ENCODE measurements at places on chromosomes 2 and 18. TPM values are rescaled to one million over a fixed set of nuclear protein-coding genes. Genes with fewer than 3 reads are reported as not detected.

GRCh38 chr2:27148801-27149439 is at the start of gene TCF23:
TSS of gene TCF23 (plus strand) at chr2:27149004. CDS start at chr2:27149134, 130 bp downstream.
- no peak within 1 kb of the TSS for H3K4me3 ChIP-seq
- H3K27ac ChIP-seq, result no peak within 1 kb of the TSS
- H3K27me3 ChIP-seq, result no peaks in the 10 kb centered on the region
- DNase-seq, result no peak
- no peaks in the 10 kb centered on the region for H3K4me1 ChIP-seq
- no peaks in the 10 kb centered on the region for H3K36me3 ChIP-seq

- no peak for DNase-seq
- H3K4me1 ChIP-seq, result peaks cover 53% of the 10 kb centered on the region
- H3K4me3 ChIP-seq, result no peak overlapping the region
- no peaks in the 10 kb centered on the region for H3K27me3 ChIP-seq
- peak overlapping the region; percentile 81 for H3K27ac ChIP-seq
Observed at GRCh38 chr2:62307469-62308389, 111.8 kb downstream of the B3GNT2 start.

Gene LRATD1
- 5.8 TPM for total RNA-seq

Gene STAT4
- 5.4 TPM for total RNA-seq

DNA sequence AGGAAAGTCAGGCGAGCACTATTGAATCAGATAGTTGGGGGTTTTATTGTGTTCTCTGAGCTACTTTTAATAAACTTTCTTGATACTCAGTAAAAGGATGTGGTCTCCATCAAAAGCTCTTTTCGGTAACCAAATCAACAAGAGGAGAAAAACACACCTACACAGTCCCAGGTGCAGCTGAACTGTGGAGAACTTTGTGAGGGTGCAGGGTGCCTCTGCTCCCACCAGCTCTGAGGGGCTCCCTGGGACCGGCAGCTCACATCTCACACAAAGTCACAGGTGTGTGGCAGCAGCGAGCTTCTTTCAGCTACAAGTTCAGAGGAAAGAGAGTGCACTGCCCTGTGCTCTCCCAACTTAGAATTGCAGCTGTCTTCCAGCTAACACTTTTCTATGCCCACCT is 650.4 kb downstream of the RNF144A start:
- H3K27me3 ChIP-seq, result no peaks in the 10 kb centered on the region
- H3K4me1 ChIP-seq, result no peaks in the 10 kb centered on the region
- no peak overlapping the region for H3K27ac ChIP-seq

- no peaks in the 10 kb centered on the region for H3K27me3 ChIP-seq
- no peak overlapping the region for H3K4me3 ChIP-seq
- H3K27ac ChIP-seq, result no peak overlapping the region
- no peaks in the 10 kb centered on the region for H3K4me1 ChIP-seq
Observed at GRCh38 chr18:61669320-61669719, 223.5 kb downstream of the RNF152 start.

DNA sequence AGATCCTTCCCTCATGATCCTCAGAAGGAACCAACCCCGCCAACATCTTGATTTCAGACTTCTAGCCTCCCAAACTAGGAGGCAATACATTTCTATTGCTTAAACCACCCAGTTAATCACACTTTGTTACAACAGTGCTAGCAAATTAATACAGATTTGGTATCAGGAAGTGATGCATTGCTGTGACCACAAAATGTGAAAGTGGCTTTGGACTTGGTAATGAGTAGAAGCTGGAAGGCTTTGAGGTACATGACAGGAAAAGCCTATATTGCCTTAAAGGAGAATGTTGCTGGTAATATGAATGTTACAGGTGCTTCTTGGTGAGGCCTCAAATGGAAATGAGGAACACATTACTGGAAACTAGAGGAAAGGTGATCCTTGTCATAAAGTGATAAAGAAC is 260.3 kb downstream of the SATB2 start:
- H3K4me3 ChIP-seq, result no peak overlapping the region
- no peaks in the 10 kb centered on the region for H3K4me1 ChIP-seq
- H3K27ac ChIP-seq, result no peak overlapping the region
- no peak for DNase-seq

Gene EIF5B
- total RNA-seq, result 19.9 TPM

- no peaks in the 10 kb centered on the region for H3K36me3 ChIP-seq
- H3K27me3 ChIP-seq, result no peaks in the 10 kb centered on the region
- no peak overlapping the region for H3K4me3 ChIP-seq
Observed at GRCh38 chr18:43635397-43635796, 358.1 kb upstream of the SYT4 start.

Gene STPG4
- total RNA-seq, result 0.52 TPM

DNA sequence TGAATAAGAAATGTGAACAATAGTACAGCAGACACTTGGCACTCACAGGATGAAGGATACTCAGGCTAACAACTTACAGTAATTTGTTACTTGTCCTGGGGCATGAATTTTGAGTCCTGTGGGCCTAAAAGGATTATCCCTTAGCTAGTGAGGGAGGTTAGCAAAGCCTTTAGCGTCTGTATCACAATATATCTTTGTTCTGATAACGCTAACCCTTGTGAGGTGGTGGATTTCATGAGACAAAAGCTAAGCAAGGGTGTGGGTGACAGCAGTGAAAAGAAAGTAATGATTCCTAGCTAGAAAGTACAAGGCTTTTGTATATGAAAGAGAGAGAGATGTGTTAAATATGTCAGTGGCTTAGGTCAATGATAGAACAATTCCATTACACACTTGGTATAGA is 46.8 kb upstream of the TTC21B start:
- H3K27ac ChIP-seq, result no peak overlapping the region
- H3K4me1 ChIP-seq, result no peaks in the 10 kb centered on the region
- H3K36me3 ChIP-seq, result no peaks in the 10 kb centered on the region
- H3K27me3 ChIP-seq, result no peaks in the 10 kb centered on the region
- H3K4me3 ChIP-seq, result no peak overlapping the region

Gene EVX2
- not detected for total RNA-seq

Gene RAB6C
- total RNA-seq, result not detected

- no peaks in the 10 kb centered on the region for H3K36me3 ChIP-seq
- no peaks in the 10 kb centered on the region for H3K27me3 ChIP-seq
- no peak within 1 kb of the TSS for H3K4me3 ChIP-seq
- H3K4me1 ChIP-seq, result no peaks in the 10 kb centered on the region
Observed at GRCh38 chr18:63775166-63775730, at the start of gene SERPINB7. TSS of gene SERPINB7 (plus strand) at chr18:63775418. CDS start at chr18:63782373, 6,955 bp downstream.

GRCh38 chr2:13481201-13481600 is 764.5 kb downstream of the TRIB2 start:
- no peaks in the 10 kb centered on the region for H3K36me3 ChIP-seq
- no peak overlapping the region for H3K4me3 ChIP-seq
- H3K27ac ChIP-seq, result no peak overlapping the region
- DNase-seq, result no peak

GRCh38 chr18:55908901-55909366 is 320.9 kb upstream of the TCF4 start:
- DNase-seq, result no peak
- no peak overlapping the region for H3K27ac ChIP-seq
- H3K4me1 ChIP-seq, result no peaks in the 10 kb centered on the region
- H3K36me3 ChIP-seq, result no peaks in the 10 kb centered on the region

Gene ALK
- 0.40 TPM for total RNA-seq

GRCh38 chr2:3034396-3034795 is 343.2 kb downstream of the EIPR1 start:
- no peak overlapping the region for H3K27ac ChIP-seq
- no peak for DNase-seq
- no peak overlapping the region for H3K4me3 ChIP-seq
- no peaks in the 10 kb centered on the region for H3K4me1 ChIP-seq

DNA sequence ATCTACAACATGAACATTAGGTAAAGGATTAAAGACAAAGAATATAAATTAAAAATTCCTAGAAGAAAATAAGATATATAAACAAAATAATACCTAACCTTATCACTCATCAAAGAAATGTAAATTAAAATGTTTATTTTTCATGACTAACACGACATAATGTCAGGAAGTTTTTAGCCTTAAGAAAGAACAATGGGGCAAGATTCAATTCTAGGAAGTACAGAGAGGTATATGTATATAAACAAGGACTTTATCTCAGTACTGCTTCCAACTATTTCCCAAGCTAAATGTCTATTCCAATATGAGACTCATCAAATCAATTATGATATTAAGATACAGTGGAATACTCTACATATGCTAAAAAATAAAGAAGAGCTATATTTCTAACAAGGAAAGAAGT is 44.1 kb downstream of the TTC21B start:
- DNase-seq, result no peak
- no peaks in the 10 kb centered on the region for H3K36me3 ChIP-seq
- H3K27me3 ChIP-seq, result no peaks in the 10 kb centered on the region
- H3K4me3 ChIP-seq, result no peak overlapping the region
- H3K27ac ChIP-seq, result peak overlapping the region; percentile 42
- H3K4me1 ChIP-seq, result no peaks in the 10 kb centered on the region

DNA sequence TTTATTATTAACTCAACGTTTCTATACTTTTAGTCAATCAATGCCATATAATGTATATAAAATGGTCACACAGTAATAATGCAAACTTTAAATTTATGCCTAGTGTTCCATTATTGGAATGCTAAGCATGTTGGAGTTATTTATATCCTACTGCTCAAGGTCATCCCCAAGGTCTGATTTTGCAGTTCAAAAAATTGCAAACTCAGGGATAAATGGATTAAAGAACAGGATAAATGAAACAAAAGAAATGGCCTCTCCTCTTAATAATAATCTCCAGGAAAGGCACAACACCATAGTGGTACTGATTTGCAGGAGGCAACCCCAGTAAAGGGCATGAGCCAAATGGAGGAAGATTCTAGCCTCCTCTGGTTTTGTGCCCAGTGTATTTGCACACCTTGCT is 436.4 kb downstream of the EPHA4 start:
- H3K36me3 ChIP-seq, result no peaks in the 10 kb centered on the region
- H3K4me1 ChIP-seq, result no peaks in the 10 kb centered on the region
- no peaks in the 10 kb centered on the region for H3K27me3 ChIP-seq
- no peak for DNase-seq

- peak; percentile 52 for DNase-seq
- no peak overlapping the region for H3K4me3 ChIP-seq
- H3K36me3 ChIP-seq, result no peaks in the 10 kb centered on the region
Observed at GRCh38 chr2:21422050-21422449, 298.3 kb downstream of the TDRD15 start.

Gene OBSL1
- 38.2 TPM for total RNA-seq

DNA sequence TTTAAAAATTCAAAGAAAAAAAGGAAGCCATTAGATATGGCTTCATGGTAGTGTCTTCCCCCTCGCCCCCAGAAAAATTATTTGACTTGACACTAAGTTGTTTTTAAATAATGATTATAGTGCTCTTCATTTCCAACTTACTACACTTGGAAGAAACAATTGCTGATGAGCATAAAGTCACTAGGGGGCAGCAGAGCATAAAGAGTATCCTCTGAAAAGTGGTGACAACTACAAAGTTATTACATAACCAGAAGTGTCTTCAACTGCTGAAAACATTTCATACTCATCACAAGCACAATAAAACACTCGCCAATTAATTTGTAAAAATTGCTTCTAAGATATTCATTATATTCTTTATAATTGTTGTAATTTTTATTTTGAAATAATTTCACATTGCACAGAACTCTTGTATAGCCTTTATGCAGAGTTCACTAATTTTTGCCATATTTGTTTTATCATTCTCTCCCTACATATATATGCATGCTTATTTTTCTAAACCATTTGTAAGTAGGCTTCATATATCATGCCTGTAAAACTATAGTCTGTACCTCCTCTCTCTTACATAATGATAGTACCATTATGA is 54.9 kb downstream of the EXOC6B start:
- no peaks in the 10 kb centered on the region for H3K36me3 ChIP-seq
- H3K4me3 ChIP-seq, result no peak overlapping the region
- no peaks in the 10 kb centered on the region for H3K27me3 ChIP-seq
- no peak overlapping the region for H3K27ac ChIP-seq
- H3K4me1 ChIP-seq, result no peaks in the 10 kb centered on the region
- no peak for DNase-seq

Gene SERPINB12
- not detected for total RNA-seq

- H3K36me3 ChIP-seq, result no peaks in the 10 kb centered on the region
- H3K4me3 ChIP-seq, result no peak overlapping the region
- H3K4me1 ChIP-seq, result peaks cover under 1% of the 10 kb centered on the region
- no peak overlapping the region for H3K27ac ChIP-seq
- no peaks in the 10 kb centered on the region for H3K27me3 ChIP-seq
Observed at GRCh38 chr2:204260901-204261300, 284.4 kb upstream of the PARD3B start.

GRCh38 chr2:112783187-112783714 is 1.0 kb downstream of the IL1A start:
- DNase-seq, result no peak
- H3K4me1 ChIP-seq, result peaks cover 4% of the 10 kb centered on the region
- no peaks in the 10 kb centered on the region for H3K27me3 ChIP-seq
- no peak overlapping the region for H3K4me3 ChIP-seq

- H3K4me1 ChIP-seq, result no peaks in the 10 kb centered on the region
- no peak overlapping the region for H3K4me3 ChIP-seq
- H3K27ac ChIP-seq, result no peak overlapping the region
- no peak for DNase-seq
- no peaks in the 10 kb centered on the region for H3K36me3 ChIP-seq
Observed at GRCh38 chr18:75363446-75364225, 63.9 kb downstream of the SMIM21 start.

GRCh38 chr2:67642046-67642382 is 244.9 kb downstream of the ETAA1 start:
- DNase-seq, result no peak
- no peak overlapping the region for H3K27ac ChIP-seq
- H3K4me1 ChIP-seq, result no peaks in the 10 kb centered on the region
- H3K36me3 ChIP-seq, result no peaks in the 10 kb centered on the region
- no peak overlapping the region for H3K4me3 ChIP-seq

- no peak overlapping the region for H3K27ac ChIP-seq
- H3K4me1 ChIP-seq, result no peaks in the 10 kb centered on the region
- H3K27me3 ChIP-seq, result no peaks in the 10 kb centered on the region
- no peak overlapping the region for H3K4me3 ChIP-seq
- H3K36me3 ChIP-seq, result peaks cover 94% of the 10 kb centered on the region
Observed at GRCh38 chr18:36158266-36158867, 28.7 kb downstream of the ELP2 start.

DNA sequence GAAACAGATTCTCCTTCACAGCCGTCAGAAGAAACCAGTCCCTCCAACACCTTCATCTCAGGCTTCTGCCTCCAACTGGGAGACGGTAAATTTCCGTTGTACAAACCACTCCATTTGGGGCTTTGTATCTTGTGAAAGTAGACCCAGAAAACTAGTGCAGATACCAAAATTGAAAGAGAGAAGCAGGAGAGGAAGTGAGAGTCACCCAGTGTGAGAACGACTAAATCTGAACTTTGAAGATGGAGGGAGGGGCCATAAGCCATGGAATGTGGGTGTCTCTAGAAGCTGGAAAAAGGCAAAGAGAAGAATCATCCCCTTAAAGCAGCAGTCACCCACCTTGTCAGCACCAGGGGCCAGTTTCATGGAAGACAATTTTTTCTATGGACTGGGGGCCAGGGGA is 88.3 kb upstream of the LRATD1 start:
- no peak for DNase-seq
- no peaks in the 10 kb centered on the region for H3K4me1 ChIP-seq
- no peak overlapping the region for H3K27ac ChIP-seq
- H3K4me3 ChIP-seq, result no peak overlapping the region
